ENCODE measurements at places on chromosomes 12 and 14.

- no peak for DNase-seq
Observed at GRCh38 chr12:104502217-104502616, 45.5 kb downstream of the CHST11 start.

- DNase-seq: no peak
Observed at GRCh38 chr12:62725781-62726180, 209.2 kb downstream of the PPM1H start.

DNA sequence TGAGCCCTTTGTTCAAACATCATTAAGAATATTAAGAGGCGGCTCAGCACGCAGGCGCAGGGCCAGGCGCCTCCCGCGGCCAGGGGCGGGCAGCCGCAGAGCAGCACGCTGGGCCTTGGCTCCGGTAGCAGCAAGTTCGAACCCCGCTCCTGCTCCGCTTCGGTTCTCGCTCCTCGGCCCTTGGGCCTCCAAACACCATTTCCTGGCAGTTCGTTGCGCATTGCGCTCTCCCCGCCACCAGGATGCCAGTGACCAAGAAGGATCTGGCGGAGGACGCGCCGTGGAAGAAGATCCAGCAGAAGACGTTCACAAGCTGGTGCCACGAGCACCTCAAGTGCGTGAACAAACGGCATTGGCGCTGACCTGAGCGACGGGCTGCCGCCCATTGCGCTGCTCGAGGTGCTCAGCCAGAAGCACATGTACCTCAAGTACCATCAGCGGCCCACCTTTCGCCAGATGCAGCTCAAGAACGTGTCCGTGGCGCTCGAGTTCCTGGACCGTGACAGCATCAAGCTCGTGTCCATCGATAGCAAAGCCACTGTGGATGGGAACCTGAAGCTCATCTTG lies 6.9 kb upstream of the ACVRL1 start:
- no peak for DNase-seq

DNA sequence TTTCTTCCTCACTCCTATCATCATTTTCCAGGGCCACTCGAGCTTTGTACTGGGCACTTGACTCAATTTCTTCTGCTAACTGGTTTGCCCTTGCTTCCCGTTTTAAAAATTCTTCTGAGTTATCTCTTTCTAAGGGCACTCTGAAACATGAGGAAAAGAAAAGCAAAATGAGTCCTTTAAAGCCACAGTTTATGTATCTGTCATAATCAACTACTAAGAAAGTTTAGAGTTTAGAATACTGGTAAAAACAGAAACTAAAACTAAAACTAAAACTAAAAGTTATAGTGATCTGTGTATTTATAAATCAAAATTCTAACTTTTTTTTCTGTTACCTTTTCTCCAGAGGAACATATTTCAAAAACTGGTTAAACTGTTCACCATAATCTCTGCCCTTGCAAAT lies 79.2 kb downstream of the ATXN2 start:
- DNase-seq: no peak

DNA sequence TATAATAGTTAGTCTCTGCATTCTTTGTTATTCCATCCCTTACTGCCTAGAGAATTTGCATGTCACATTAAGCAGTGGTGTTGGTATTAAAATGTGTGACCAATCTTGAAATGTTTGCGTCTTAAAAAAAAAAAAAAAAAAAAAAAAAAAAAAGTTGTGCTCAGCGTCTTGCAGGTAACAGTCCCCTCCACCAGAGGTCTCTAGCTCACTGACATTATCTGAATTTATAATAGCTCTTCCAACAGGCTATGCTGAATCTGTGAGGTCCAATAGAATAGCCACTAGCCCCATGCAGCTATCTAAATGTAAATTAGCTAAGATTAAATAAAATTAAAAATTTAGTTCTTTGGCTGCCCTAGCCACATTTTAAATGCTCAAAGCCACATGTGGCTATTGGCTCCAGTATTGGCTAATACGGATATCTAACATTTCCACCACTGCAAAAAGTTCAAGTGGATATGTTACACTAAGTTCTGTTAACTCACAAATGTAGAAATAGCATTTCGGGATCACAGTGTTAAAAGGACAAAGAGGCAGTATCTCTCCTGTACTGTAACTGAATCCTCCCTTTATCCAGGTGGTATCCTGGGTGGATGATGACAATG lies 28.7 kb downstream of the NKX2-8 start:
- no peak for DNase-seq

DNA sequence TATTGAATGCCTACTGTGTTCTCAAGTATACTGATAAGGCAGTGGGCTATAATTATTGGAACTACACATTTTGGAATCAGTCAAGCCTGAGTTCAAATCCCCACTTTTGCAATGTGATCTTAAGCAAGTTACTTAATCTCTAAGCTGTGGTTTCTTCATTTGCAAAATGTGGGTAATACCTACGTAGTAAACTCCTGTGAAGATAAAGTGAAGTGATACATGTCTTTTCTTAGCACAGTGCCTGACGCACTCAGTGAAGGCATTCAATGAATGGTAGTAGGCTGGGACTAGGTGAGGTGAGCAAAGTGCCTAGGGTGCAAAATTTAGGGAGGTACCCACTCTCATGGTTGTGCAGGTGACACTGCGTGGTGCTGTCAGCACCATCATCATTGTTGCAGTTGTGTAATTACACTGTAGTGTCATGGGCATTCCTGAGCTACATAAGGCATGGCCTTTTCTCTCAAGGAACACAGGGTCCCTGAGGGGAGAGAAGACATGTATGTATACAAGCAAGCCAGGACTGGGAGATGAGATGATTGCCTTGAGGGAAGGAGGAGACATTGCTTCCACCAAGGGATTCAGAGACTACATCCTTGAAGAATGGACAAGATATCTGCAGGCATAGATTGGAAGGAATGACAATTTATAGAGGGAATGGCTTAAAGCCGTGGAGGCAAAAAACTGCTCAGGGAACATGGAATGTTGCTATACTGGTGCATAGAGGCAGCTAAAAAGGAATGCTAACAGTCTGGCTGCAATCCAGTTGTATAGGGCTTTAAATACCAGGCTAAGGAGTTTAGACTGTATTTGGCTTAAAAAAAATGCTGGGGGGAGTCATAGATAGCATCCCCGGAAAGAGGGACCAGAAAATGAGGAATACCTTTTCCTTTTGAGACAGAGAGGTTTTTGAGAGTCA lies 129.2 kb upstream of the ARHGAP5 start:
- no peak for DNase-seq

- no peak for DNase-seq
Observed at GRCh38 chr14:68638141-68638999, 154.5 kb downstream of the ZFP36L1 start.
